ENCODE measurements at places on chromosomes 5 and 9.

DNA sequence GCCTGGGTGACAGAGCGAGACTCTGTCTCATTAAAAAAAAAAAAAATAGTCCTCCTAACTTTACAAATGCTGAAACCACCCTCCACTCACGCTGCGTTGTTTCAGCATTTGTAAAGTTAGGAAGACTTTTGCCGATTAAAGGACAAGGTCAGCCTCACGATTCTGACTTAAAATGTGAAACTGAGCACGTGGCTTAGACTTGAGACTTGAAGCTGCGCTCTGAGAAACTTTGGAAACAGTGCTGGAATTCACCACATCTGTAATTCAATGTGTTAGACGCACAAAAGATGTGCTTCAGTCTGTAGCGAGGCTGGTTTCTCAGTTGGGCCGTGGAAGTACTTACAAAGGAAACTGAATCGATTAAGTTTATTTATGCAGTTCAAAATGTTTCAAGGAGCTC is 25.0 kb upstream of the LAMC3 start:
- H3K27ac ChIP-seq: no peak overlapping the region
- no peaks in the 10 kb centered on the region for H3K27me3 ChIP-seq
- no peaks in the 10 kb centered on the region for H3K4me1 ChIP-seq
- H3K36me3 ChIP-seq: peaks cover 8% of the 10 kb centered on the region

DNA sequence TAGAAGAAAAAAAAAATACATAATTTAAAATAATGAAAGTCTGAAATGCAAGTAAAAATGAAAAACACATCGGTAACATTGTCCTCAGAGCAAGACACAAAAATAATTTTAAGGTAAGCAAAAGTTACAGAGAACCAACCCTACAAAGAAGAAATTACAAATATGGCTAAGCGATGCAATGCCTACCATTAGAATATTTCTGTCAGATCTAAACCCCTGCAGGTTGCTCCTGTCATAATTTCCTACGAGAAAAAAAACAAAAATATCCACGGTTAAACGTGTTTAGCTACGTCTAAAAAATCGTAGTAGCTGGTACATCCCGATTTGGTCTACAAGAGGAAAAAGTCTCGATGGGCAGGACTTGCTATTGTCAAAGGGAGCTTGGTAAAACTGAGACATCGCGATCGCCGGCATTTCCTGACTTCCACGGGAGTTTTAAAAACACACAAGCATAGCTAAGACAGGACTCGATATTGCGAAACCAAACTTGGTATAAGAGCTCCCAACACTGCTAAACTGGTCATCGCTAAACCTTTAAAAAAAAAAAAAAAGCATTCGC is 1.1 kb upstream of the ANXA2R start:
- peak overlapping the region; percentile 88 for H3K4me3 ChIP-seq
- peak overlapping the region; percentile 95 for H3K27ac ChIP-seq
- peaks cover 16% of the 10 kb centered on the region for H3K36me3 ChIP-seq
- H3K4me1 ChIP-seq: no peaks in the 10 kb centered on the region
- DNase-seq: no peak

DNA sequence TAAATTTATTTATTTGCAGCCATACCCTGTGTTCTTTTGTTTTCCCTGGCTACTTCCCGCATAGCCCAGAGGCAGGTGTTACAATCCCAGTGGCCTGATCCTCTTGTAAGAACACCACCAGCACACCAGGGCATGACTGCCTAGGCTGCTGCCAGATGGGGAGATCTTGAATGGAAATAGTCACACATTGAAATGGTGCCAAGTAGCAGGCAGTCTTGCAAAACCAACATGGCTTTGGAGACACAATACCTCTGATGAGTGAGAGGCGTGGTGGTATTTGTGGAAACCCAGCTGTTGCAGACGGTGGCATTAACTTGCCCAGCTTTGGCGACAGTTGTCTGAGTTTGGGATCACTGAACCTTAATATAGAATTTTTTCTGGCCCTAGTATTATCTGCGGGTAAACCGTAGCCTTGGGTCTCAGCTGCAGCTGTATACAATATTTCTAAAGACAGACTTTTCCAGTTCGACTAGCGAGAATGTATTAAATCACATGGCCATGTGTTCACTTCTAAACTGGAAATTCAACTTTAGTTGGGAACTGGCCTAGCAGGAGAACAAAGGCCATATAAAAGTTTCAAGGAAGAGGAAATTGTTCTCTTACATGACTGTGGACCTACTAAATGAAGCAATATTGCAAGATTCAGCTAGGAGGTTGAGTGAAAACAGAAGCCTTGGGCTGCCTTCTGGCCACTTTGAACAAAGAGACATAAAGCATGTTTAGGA is 277.0 kb downstream of the SMARCA2 start:
- H3K36me3 ChIP-seq: no peaks in the 10 kb centered on the region
- no peak overlapping the region for H3K27ac ChIP-seq
- peak; percentile 84 for DNase-seq
- peaks cover 16% of the 10 kb centered on the region for H3K4me1 ChIP-seq
- no peaks in the 10 kb centered on the region for H3K27me3 ChIP-seq

DNA sequence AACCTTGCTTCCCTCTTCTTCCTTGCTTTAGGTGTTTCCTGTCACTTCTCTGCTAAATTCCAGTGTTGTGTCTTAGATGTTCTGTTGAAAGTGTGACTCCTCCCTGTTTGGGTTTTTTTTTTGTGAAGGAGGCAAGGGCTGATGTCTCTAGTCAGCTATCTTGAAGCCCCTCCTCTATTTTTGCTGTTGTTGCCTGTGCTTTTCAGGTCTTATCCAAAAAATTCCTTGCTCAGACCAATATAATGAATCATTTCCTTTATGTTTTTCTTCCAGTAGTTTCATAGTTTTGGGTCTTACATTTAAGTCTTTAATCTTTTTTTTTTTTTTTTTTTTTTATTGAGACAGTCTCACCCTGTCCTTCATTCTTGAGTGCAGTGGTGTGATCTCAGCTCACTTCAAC is 22.3 kb downstream of the RIC1 start:
- H3K27ac ChIP-seq: peak overlapping the region; percentile 75
- H3K36me3 ChIP-seq: no peaks in the 10 kb centered on the region
- H3K4me1 ChIP-seq: peaks cover 19% of the 10 kb centered on the region

- H3K27ac ChIP-seq: no peak overlapping the region
- H3K36me3 ChIP-seq: no peaks in the 10 kb centered on the region
- no peaks in the 10 kb centered on the region for H3K4me1 ChIP-seq
- no peak overlapping the region for H3K4me3 ChIP-seq
- no peaks in the 10 kb centered on the region for H3K27me3 ChIP-seq
- DNase-seq: no peak
Measured at GRCh38 chr9:109872901-109873300, 92.9 kb downstream of the PALM2AKAP2 start.

GRCh38 chr9:127916720-127917581 is at the start of gene ST6GALNAC4:
Gene ST6GALNAC4, minus strand, starts transcription at chr9:127917041. Its CDS starts 622 bp downstream, at chr9:127916419.
- H3K27ac ChIP-seq: peak within 1 kb of the TSS; percentile 93
- H3K4me1 ChIP-seq: peaks cover 27% of the 10 kb centered on the region
- H3K36me3 ChIP-seq: peaks cover 5% of the 10 kb centered on the region
- peak within 1 kb of the TSS; percentile 74 for H3K4me3 ChIP-seq
- DNase-seq: peak; percentile 79
- no peaks in the 10 kb centered on the region for H3K27me3 ChIP-seq

GRCh38 chr5:65461490-65461889 is 20.2 kb downstream of the ADAMTS6 start:
- no peak for DNase-seq
- H3K27ac ChIP-seq: no peak overlapping the region
- H3K4me1 ChIP-seq: no peaks in the 10 kb centered on the region

GRCh38 chr5:86532429-86532828 is 85.3 kb upstream of the COX7C start:
- no peaks in the 10 kb centered on the region for H3K4me1 ChIP-seq
- H3K27me3 ChIP-seq: peaks cover 63% of the 10 kb centered on the region
- no peak overlapping the region for H3K27ac ChIP-seq
- DNase-seq: no peak
- no peak overlapping the region for H3K4me3 ChIP-seq

GRCh38 chr5:177185993-177186392 is 52.4 kb downstream of the NSD1 start:
- H3K4me3 ChIP-seq: no peak overlapping the region
- no peak overlapping the region for H3K27ac ChIP-seq
- no peaks in the 10 kb centered on the region for H3K27me3 ChIP-seq
- H3K4me1 ChIP-seq: peaks cover 19% of the 10 kb centered on the region

GRCh38 chr5:165457859-165458481 is 1952.6 kb downstream of the MAT2B start:
- DNase-seq: peak; percentile 79
- H3K27me3 ChIP-seq: no peaks in the 10 kb centered on the region
- no peak overlapping the region for H3K4me3 ChIP-seq

GRCh38 chr9:9489183-9489582 is 1123.6 kb downstream of the PTPRD start:
- no peak overlapping the region for H3K27ac ChIP-seq
- H3K36me3 ChIP-seq: no peaks in the 10 kb centered on the region
- H3K27me3 ChIP-seq: no peaks in the 10 kb centered on the region
- no peak overlapping the region for H3K4me3 ChIP-seq
- DNase-seq: no peak

DNA sequence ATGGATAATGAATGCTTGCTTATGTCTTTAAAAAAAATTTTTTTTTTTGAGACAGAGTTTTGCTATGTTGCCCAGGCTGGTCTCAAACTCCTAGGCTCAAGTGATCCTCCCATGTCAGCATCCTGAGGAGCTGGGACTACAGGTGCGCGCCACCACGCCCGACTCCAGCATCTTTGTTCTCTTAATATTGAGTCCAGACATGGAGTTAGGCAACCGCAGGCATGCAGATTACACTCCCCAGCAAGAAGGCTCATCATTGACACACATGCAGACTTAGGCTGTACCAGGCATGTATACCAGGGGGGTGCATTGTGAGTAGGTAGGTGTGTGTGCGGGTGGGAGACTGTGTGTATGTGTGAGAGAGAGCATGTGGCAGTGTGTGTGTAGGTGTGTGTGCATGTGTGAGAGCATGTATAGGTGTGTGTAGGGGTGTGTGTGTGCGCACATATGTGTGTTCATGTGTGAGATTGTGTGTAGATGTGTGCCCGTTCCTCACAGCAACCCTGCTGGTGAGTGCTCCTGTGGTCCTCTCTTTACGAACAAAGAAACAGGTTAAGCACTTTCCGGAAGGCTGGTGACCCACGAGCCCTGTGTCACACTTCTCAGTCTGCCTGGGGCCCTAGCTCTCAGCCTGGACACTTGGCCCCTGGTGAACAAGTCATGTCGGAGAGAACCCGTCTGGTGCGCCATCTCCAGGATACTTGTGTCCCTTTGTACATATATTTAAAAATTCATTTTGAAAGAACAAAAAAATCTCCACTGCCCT is 6.2 kb downstream of the OBP2B start:
- H3K4me3 ChIP-seq: no peak overlapping the region
- no peak for DNase-seq
- no peaks in the 10 kb centered on the region for H3K4me1 ChIP-seq
- H3K27me3 ChIP-seq: peaks cover 9% of the 10 kb centered on the region
- H3K36me3 ChIP-seq: peaks cover 6% of the 10 kb centered on the region
- no peak overlapping the region for H3K27ac ChIP-seq

GRCh38 chr5:174528821-174529544 is 195.4 kb upstream of the MSX2 start:
- no peaks in the 10 kb centered on the region for H3K27me3 ChIP-seq
- peaks cover 28% of the 10 kb centered on the region for H3K4me1 ChIP-seq

GRCh38 chr5:35884191-35884769 is 27.6 kb downstream of the IL7R start:
- no peak overlapping the region for H3K4me3 ChIP-seq
- no peaks in the 10 kb centered on the region for H3K27me3 ChIP-seq
- peak overlapping the region; percentile 40 for H3K27ac ChIP-seq

DNA sequence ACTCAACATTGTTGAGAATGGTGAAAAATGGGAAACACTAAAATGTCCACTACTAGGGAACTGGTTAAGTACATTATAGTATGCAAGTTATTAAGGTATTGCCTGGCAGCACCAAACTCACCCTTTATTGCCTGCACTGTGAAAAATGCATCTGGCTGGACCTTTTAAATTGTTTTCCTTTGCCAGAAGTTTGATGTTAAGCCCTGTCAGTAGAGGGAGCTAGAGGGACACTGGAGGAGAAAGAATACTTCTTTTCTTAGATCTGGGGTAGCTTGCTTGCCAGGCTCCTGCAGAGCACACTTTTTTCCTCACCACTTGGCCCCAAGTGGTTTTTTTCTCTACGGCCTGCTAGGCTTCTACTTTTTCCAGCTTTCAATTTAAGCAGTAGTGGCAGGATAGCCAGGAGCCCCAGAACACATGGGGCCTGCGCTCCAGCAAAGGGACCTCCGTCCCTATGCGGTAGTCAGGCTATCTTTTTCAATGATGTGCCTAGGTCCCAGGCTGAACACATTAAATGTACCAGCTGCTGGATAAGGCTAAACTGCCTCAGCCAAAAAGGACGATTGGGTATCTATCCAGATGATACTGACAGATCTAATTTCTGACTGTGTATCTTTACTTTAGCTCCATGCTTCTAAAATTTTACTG is 8.0 kb upstream of the HABP4 start:
- H3K36me3 ChIP-seq: no peaks in the 10 kb centered on the region
- H3K4me3 ChIP-seq: no peak overlapping the region
- DNase-seq: peak; percentile 56
- H3K4me1 ChIP-seq: no peaks in the 10 kb centered on the region
- H3K27me3 ChIP-seq: no peaks in the 10 kb centered on the region
- no peak overlapping the region for H3K27ac ChIP-seq

- H3K27me3 ChIP-seq: peaks cover 1% of the 10 kb centered on the region
- no peak overlapping the region for H3K4me3 ChIP-seq
- no peak for DNase-seq
- H3K27ac ChIP-seq: no peak overlapping the region
- H3K4me1 ChIP-seq: no peaks in the 10 kb centered on the region
Measured at GRCh38 chr9:68728731-68729130, 23.7 kb downstream of the PIP5K1B start.

- no peaks in the 10 kb centered on the region for H3K4me1 ChIP-seq
- H3K4me3 ChIP-seq: no peak overlapping the region
- no peak overlapping the region for H3K27ac ChIP-seq
- DNase-seq: no peak
- no peaks in the 10 kb centered on the region for H3K27me3 ChIP-seq
Measured at GRCh38 chr9:130156672-130157071, 15.5 kb upstream of the NCS1 start.

DNA sequence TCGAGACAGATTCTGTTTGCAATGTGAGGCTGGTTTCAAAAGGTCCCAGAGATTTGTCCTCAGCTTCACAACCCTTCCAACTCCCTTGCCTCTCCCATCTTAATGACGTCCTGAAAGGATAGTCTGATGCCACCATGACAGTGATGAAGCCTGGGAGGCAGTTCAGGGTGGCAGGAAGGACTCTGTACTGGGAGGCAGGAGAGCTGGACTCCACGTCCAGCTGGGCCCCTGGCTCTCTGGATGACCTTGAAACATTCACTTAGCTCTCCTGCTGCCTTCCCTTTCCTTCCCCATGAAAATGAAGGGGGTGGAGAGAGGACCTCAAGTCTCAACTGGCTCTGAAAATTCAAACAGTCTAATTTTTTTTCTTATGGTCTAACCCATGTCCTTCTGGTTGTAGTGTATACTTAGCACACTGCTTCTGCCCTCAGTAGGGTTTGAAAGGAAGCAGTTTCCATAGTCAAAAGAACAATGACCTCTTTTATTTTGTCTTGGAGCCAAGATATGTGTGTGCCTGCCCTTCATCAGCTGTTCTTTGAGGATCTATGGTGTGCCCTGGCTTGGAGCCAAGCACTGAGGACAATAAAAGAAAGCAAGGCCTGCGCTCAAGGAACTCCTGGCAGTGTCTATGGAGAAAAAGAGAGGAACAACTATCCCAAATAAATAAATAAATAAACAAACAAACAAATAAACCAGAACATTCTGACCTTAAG is 188.3 kb downstream of the GRIA1 start:
- no peak overlapping the region for H3K27ac ChIP-seq
- no peaks in the 10 kb centered on the region for H3K36me3 ChIP-seq
- H3K4me1 ChIP-seq: no peaks in the 10 kb centered on the region

GRCh38 chr5:1153428-1153827 is 41.6 kb upstream of the SLC12A7 start:
- H3K4me1 ChIP-seq: no peaks in the 10 kb centered on the region
- no peaks in the 10 kb centered on the region for H3K36me3 ChIP-seq
- H3K4me3 ChIP-seq: no peak overlapping the region
- no peak for DNase-seq
- H3K27ac ChIP-seq: no peak overlapping the region
